Glomerular endothelial cell (primary cell): ENCODE measurements at places on chromosomes 12 and 14. TPM values are rescaled to one million over a fixed set of nuclear protein-coding genes. Genes with fewer than 3 reads are reported as not detected.

Gene PKP2
- total RNA-seq, result 0.19 and 1.5 TPM in 2 replicates

Gene KRT72
- total RNA-seq, result not detected in 2 replicates

Gene TAS2R30
- 0.73 and 3.5 TPM in 2 replicates for total RNA-seq

GRCh38 chr14:99596071-99596627 lies 7.9 kb downstream of the CCDC85C start:
- no peak for DNase-seq

DNA sequence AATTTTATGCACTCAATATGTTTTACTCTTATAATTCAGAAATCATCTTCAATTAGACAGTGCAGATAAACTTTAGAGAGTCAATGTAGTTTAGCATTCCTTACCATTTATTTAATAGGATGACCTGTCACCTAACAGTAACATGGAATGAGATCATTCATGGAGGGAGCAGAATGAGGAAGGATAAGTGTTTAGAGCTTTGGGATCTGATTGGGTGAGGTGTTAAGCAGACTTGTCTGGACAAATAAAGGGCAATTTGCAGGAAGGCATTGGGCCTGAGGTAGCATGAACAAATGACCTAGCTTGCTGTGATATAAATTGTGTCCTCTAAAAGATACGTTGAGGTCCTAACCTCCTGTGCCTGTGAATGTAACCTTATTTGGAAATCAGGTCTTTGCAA lies 187.4 kb downstream of the C12orf42 start:
- DNase-seq, result no peak

DNA sequence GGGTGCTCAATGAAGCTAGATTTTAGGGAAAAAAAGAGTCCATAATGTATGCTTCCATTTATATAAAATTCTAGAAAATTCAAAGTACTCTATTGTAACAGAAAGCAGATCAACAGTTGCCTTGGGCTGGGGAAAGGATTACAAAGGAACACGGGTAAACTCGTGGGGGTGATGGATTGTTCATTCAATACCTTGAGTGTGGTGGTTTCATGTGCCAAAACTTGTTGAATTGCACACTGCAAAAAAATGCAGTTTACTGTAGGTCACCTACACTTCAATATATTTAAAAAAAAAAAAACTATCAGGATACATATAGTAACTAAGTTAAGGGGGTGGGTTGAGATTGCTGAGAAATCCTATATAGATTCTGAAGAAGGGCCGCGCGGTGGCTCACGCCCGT lies 33.6 kb downstream of the PAWR start:
- no peak for DNase-seq

Gene CPNE6
- not detected in 2 replicates for total RNA-seq
